ENCODE measurements at places on chromosomes 6 and 20.

GRCh38 chr20:39445095-39445494 is 483.0 kb downstream of the DHX35 start:
- DNase-seq: no peak

- DNase-seq: no peak
Measured at GRCh38 chr6:16477367-16478149, 239.2 kb downstream of the GMPR start.

DNA sequence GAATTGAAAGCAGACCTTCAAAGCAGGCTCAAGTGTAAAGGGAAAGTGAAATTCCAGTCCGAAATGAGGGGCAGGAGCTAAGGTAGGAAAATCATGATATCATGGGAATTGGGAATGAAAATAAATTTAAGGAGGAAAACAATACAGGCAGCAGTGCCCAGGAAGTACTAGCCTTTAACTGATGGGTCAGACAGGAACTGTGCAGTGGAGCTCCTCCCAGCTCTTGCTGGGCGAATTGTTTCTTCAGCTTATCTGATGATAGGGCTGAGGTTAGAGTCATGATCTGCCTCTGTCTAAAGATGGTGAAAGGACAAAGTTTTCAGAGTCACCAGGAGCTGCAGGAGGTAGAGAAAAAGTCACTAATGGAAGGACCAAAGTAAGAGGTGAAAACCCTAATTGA is 457.9 kb upstream of the PTCHD4 start:
- no peak for DNase-seq

- DNase-seq: no peak
Measured at GRCh38 chr20:35681960-35682359, 17.2 kb downstream of the NFS1 start.

DNA sequence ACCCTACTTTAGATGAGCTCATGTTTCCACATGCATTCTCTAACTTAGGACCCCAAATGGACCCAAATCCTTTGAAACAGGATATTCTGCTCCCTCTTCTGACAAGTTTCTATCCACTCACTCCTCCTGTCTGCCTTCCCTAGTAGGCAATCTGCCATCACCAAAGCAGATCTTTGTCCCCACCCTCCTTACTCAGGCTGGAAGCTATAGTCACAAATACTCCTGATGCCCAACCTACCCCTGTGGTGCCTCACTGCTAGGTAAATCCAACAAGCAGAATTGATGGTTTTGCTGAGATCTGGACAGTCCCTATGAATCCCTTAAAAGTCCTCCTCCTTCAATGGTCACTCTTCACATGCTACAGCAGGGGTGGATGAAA is 21.7 kb downstream of the ELOVL5 start:
- no peak for DNase-seq

- DNase-seq: no peak
Measured at GRCh38 chr6:130624046-130624445, 203.2 kb upstream of the SMLR1 start.

DNA sequence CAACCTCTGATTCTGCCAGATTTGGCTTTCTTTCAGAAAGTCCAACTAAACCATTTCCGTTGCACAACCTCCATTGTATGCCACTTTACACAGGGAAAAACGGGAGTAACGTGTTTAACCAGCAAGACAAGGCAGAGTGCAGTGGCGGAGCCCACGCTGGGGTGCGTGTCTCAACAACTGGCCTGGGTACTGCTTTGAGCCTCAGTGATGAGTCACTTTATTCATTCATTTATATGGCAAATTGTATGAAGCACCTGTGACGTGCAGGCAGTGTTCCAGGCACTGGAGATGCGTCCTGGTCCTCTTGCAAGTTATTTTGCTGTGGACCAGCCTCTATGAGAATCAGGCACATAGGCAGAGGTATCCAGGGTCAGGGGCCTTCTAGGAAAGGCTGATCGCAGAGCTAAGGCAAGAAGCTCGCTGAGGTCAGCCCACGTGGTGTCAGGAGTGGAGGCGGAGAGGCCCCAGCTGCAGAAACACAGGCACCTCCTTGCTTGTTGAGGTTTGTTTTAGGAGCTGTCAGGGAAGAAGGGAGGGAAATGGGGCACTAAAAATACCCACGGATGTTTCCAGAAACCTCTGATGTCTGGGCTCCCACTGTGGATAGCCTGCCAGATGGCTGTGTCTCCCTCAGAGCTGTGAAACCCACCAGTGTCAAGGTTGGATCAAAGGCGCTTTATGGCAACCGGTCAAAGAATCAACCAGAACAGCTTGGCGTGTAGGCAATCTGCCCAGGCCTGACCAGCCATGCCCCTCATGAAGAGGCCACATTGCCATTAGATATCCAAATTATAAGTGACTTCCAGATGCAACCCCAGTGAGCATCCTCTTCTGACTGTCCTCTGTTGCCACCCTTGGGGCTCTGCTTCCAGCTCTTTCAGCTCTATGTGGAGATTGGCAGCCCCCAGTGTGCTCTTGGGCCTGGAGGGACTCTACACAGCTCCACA is 157.2 kb downstream of the CD83 start:
- DNase-seq: no peak

DNA sequence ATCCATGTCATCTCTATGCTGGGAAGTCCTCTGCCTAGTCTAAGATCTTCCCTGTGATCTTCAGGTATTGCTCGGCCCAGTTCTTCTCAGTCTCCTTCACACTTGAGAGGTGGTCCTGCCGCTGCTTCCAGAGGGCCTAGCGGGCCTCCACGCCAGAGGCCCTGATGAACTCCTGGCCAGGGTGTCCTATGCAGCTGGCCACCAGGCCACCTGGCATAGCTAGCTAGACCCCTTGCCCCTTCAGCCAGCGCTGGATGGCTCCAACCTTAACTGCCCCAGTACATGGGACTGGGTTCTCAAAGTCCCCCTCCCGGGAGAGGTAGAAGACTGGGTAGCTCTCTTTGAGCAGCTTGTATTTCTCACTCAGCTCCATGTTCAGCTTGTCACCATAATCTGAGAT is 81.1 kb downstream of the ZFP64 start:
- no peak for DNase-seq

- DNase-seq: no peak
Measured at GRCh38 chr6:35801148-35801547, 4.0 kb upstream of the LHFPL5 start.

- DNase-seq: peak; percentile 52
Measured at GRCh38 chr6:26240157-26241032, 124.6 kb upstream of the BTN3A2 start.

- DNase-seq: no peak
Measured at GRCh38 chr6:113416170-113416569, 441.0 kb upstream of the MARCKS start.

DNA sequence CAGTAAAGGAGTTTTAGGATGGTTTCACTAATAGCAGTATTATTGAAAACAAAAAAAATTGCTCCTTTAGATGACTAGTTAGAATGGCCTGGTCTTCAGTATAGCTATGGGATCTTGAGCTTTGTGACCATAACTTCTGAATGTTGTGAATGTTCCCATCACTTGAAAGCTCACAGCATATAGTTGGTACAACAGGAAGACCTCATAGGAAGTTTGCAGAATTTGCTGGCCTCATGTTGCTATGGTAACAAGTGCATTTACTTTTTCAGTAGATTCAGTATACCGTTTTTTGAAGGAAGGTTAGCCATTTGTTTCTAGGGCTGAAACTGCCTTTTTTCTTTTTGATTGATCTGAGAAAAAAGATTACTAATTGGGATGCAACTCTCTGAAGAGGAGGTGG is 8.3 kb downstream of the PHF3 start:
- DNase-seq: no peak

DNA sequence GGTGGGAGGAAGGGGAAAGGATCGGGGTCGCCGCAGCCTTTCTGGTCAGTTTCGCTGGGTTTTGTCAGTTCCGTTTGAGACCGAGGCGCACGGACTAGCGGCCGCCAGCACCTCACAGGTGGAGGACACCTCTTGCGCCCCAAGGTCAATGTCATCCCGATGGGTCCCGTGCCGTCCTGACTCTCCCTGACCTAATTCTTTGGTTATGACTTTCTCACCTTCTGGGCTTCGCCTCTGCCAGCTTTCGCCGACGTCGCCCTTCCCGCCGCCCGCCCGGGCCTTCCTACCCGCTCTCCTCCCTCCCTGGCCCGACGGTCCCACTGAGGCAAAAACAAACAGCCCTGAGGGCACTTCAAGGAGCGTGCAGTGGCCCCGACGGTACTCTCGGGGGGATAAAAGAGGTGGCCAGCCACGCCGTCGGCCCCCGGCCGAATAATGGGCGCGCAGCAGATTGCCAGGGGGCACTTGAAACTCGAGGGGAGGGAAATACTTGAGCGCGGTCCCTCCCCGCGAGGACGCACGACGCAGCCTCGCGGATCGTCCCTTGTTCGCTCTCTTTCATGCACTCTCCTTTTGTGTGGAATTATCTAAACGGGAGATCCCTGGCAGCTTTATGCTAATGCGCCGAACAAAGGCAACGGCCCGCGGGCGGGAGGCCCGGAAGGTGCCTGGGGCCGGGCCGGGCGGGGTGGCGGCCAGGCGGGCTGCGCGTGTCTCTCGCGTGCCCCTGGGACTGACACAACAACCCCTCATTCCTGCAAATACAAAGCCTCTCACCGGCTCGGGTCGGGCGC is 3.9 kb upstream of the INSM1 start:
- no peak for DNase-seq

DNA sequence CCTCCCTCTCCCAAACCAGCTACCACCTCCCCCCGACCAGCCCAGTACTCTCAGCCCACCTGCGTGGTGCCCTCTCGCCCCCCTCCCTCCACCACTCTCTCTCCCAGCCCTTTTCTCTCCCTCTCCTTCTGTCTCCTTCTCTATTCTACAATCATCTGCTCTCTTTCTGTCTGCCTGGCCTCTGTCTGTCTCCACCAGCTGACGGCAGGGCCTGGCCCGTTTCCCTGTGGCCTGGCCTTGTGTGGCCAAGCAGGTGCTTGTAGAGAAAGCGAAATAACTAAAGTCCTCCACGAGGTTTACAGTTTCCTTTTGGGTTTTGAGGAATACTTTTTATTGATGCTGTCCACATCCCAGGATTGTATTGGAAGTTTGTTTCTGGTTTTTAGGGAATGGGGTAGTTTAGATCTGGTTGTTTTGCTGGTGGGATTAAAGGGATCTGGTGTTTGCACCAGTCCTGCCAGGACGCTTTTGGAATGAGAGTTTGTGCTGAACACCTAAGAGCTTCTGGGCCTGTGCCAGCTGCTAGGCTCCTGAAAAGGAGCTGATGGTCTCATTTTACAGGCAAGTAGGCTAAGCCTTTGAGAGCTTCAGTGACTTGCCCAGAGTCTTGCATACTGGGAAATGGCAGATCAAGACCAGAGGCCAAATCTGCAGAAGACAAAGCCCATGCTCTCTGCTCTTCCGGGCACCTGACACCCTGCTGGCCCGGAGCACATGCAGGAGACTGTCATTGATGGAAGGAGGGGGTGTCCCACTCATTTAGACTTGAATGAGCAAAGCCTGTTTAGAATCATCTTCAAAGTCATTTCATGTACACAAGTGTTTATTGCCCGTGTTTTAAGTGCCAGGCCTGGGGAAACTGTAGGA is 161.7 kb downstream of the SYCP2 start:
- DNase-seq: no peak

- no peak for DNase-seq
Measured at GRCh38 chr20:7703996-7704395, 236.3 kb downstream of the HAO1 start.

DNA sequence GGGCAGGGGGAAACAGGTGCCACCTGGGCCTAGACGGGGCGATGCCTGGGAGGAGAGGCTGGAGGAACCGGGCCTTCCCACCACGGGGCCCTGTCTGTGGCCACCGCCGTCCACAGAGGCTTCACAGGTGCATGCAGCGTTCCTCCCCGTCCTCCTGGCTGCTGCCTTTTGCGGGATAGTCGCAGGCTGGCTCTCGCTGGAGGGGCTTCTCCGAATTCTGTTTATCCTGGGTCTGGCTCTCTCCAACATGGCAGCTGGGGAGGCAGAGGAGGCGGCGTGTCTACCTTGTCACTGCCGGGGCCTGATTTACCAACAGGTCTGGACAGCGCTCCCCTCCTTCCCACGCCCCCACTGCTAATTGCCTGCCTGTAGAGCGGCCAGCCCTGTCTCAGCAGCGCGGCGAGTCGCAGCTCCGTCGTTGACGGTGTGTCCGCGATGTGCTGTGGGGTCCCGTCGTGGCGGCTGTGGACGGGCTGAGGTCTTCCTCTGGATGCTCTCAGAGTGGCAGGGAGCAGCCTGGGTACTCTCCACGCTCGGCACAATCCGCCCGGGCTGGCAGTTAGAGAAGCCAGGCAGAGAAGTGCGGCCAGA is 262.9 kb downstream of the TAF4 start:
- DNase-seq: no peak

DNA sequence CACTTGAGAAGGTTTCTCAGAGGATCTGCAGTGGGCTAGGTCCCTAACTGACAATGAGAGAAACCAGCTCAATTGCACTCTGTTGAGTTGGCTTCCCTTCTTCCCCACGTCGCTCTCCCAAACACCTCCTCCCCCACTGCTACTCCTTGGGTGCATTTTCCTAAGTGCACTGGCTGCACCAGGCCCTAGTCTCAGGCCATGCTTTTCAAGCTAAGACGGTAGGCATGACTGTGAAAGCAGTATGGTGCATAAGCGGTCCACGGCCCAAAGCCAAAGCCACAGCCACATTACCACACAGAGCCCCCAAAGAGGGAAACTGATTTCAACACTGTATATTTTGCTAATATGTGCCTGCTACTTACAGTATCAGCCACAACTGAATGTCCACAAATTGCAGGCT is 62.1 kb upstream of the RBM24 start:
- DNase-seq: no peak

DNA sequence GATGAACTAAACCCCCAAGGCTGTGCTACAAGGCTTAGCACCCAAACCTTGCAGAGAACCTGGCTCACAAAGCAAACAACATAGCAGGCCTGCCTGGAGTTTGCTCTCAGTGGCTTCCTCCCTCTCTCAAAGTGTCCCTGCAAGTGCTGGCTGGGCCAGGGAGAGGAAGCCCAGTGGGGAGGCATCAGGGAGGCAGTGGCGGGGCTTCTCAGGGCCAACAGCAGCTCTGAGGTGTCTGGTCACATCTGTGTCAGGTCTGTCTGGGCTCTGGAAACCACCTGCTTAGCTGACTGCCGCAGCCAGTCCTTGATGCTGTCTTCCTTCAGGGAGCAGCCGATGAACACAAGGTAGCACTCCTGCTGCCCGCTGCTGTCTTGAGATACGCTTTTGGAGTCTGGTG is 16.7 kb upstream of the SLC4A11 start:
- no peak for DNase-seq

DNA sequence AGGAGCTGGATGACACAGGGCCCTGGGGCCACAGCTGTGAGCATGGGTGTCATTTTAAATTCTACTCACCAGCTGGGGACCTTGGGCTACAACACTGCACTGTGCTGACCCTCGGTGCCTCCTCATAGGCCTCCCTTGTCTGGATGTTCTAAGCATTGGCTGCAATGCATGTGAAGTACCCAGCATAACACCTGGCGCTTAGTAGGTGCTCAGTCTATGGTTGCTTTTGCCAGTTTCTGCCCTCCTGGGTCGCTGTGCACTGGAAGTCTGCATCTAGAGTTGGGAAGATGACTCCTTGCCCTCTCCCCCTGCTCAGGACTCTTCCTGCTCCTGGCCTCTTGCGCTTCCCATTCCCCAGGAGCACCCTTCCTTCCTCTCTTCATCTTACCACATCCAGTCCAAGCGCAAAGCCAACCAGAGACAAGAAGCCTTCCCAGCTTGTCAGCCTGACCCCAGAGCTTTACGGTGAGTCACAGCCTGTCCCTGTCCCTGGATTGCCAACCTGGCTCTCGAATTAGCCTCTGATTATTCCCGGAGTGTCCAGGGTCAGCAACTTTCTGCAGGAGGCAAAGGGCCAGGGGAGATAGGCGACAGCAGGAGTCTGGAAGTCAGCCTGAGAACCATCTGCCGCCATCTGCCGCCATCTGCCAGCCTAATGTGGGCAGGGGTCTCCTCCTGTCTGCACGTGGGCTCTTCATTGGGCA is 8.8 kb downstream of the SLC13A3 start:
- no peak for DNase-seq

GRCh38 chr20:37564388-37565133 is 36.9 kb upstream of the BLCAP start:
- peak; percentile 21 for DNase-seq

GRCh38 chr6:125791820-125792165 is 1.0 kb downstream of the NCOA7 start:
- DNase-seq: no peak
